A549 treated with CORT108297 at 1 μM for 4 hours (cell line): ENCODE measurements at places on chromosomes 4 and X. TPM values are rescaled to one million over a fixed set of nuclear protein-coding genes. Genes with fewer than 3 reads are reported as not detected.

PPP1R3F gene
- 2.4 to 3.9 TPM (median 3.0 TPM) in 5 replicates for total RNA-seq

CYP2U1 gene
- 1.3 to 2.0 TPM (median 1.7 TPM) in 5 replicates for total RNA-seq

BTK gene
- total RNA-seq: 0.10 to 0.18 TPM (median 0.15 TPM) in 5 replicates

FAM9B gene
- not detected in 5 replicates for total RNA-seq

SH2D1A gene
- not detected in 5 replicates for total RNA-seq

SPANXB1 gene
- total RNA-seq: 2.0 to 3.0 TPM (median 3.0 TPM) in 5 replicates

FAT1 gene
- 134 to 204 TPM (median 138 TPM) in 5 replicates for total RNA-seq

REPS2 gene
- 0.68 to 1.0 TPM (median 0.78 TPM) in 5 replicates for total RNA-seq

NKRF gene
- 16.2 to 19.5 TPM (median 17.0 TPM) in 5 replicates for total RNA-seq

SMIM43 gene
- total RNA-seq: 0.22 to 0.46 TPM (median 0.34 TPM) in 5 replicates

SOX3 gene
- total RNA-seq: not detected in 5 replicates

LNX1 gene
- total RNA-seq: 0.03 to 0.13 TPM (median 0.06 TPM) in 3 of 5 replicates, not detected in the others

NXF2 gene
- total RNA-seq: not detected in 5 replicates

MEPE gene
- not detected in 5 replicates for total RNA-seq

GABRQ gene
- total RNA-seq: 0.17 to 0.23 TPM (median 0.21 TPM) in 5 replicates
